ENCODE measurements at places on chromosomes 3 and 15.

DNA sequence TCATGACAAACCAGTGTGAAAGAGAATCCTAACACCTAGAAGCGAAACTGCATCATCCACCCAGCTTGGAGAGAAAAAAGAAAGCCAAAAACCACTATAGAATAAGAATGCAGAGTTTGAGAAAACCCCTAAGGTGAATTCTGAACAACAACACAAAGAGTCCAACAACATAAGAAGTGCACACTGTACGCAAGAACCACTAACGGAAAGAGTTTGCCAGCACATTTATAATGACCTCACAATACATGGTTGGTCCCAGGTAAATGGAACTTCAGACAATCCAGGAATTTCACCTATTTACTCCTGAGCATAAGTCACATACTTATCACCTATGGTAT lies 128.3 kb upstream of the BHLHE40 start:
- peak overlapping the region; percentile 17 for H3K4me3 ChIP-seq
- no peaks in the 10 kb centered on the region for H3K36me3 ChIP-seq
- H3K27me3 ChIP-seq, result no peaks in the 10 kb centered on the region
- H3K27ac ChIP-seq, result peak overlapping the region; percentile 43
- no peak for DNase-seq
- H3K4me1 ChIP-seq, result peaks cover 66% of the 10 kb centered on the region

DNA sequence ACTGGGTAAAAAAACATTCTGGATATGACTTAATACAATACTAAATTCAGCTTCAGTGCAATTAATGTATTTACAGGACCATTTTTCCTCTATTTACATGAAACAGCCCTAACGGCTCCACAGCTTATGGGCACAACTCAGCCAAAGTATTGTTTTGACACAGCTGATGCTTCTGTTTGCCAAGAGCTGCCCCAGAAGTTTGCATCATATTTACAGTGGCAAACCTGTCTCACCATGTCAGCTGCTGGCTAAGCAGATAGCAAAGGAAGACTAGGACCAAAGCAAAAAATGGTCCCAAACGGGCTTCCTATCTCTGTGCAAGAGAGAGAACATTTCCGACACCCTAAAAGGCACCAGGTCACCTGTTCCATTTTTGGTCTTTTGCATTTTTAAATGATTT lies 94.5 kb downstream of the ADAMTS9 start:
- no peaks in the 10 kb centered on the region for H3K27me3 ChIP-seq

DNA sequence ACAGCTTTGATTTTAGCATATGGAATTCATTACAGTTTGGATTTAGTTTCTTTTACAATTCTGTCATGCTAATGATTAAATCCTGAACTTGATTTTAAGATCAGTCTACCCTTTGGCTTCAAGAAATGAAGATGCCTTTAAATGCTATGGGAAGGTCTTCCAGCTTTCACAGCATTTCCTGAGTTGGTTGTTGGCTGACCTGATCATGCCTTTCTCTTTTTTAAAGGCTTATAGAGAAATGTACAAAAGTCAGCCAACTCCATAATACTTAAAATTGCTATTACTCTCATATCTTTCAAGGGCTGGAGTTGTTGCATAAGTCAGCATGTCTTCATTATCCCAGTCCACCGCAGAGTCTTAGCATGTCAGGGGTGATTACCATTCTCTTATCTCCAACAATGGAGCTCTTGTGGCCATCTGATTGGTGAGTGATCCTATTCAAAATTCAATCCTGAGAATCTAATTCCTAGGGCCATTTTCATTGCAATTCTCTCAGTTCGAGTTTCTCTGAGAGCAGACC lies 123.8 kb downstream of the GMNC start:
- no peaks in the 10 kb centered on the region for H3K4me1 ChIP-seq
- H3K27me3 ChIP-seq, result no peaks in the 10 kb centered on the region
- no peak overlapping the region for H3K27ac ChIP-seq
- H3K4me3 ChIP-seq, result no peak overlapping the region

GRCh38 chr3:186096290-186096689 lies 12.6 kb downstream of the ETV5 start:
- no peaks in the 10 kb centered on the region for H3K4me1 ChIP-seq
- no peak for DNase-seq
- H3K27ac ChIP-seq, result no peak overlapping the region
- no peaks in the 10 kb centered on the region for H3K36me3 ChIP-seq

DNA sequence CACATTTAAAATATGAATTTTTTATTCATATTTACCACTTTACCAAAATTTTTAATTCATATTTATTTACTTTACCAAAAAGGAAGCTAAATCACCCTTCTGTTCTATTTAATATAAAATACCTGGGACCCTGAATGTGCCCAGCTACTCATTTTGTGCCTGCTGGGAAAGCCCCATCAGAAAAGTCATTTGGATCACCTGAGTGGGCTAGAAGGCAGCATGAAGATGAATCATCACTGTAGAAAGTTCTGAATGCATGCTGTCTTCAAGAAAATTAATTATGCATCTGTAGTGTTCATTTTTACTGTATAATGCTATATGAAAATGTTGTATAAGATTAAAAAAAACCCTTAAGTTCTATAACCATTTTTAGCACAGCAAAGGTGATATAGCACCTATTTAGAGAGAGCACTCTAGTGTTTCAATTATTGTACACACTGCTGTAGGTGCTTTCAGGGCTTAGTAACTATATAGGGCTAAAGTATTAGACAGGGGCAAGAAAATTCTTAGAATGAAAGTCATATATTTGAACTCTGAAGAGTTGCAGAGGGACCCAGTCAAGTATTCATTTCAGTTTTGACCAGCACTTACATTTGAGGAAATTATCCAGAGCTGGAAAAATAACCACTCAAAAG lies 175.1 kb downstream of the NFKBIZ start:
- no peaks in the 10 kb centered on the region for H3K36me3 ChIP-seq
- DNase-seq, result no peak
- peaks cover 3% of the 10 kb centered on the region for H3K4me1 ChIP-seq
- no peak overlapping the region for H3K27ac ChIP-seq

DNA sequence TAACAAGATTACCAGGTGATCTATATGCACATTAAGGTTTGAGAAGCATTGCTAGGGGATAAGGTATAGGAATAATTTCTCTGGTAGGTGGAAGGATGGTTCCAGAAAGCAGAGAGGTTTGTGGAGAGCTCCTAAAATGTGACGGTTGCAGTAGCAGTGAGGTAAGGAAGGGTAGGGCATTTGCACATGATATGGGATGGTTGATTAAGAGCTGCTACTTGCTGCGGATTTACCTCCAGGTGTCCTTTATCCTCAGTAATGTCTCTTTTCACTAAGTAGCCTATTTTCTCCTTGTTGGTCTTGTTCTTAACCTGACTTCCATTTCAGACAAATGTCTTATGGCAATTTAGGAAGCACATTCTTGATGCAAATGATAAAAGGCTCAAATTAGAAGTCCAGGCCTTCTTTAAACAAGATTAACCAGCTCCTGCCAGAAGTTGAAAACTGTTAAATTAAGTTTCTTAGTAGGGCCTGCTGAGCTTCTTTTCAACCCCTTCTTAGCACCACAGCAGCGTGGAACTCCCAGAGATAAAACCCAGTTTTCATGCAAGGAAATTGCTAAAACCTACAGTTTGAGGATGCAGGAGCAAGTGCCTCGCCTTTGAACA lies 231.1 kb upstream of the GADL1 start:
- DNase-seq, result no peak
- no peaks in the 10 kb centered on the region for H3K36me3 ChIP-seq
- no peaks in the 10 kb centered on the region for H3K4me1 ChIP-seq
- no peaks in the 10 kb centered on the region for H3K27me3 ChIP-seq

GRCh38 chr3:188367678-188368077 lies 213.7 kb downstream of the LPP start:
- H3K4me1 ChIP-seq, result peaks cover 3% of the 10 kb centered on the region
- H3K4me3 ChIP-seq, result no peak overlapping the region

DNA sequence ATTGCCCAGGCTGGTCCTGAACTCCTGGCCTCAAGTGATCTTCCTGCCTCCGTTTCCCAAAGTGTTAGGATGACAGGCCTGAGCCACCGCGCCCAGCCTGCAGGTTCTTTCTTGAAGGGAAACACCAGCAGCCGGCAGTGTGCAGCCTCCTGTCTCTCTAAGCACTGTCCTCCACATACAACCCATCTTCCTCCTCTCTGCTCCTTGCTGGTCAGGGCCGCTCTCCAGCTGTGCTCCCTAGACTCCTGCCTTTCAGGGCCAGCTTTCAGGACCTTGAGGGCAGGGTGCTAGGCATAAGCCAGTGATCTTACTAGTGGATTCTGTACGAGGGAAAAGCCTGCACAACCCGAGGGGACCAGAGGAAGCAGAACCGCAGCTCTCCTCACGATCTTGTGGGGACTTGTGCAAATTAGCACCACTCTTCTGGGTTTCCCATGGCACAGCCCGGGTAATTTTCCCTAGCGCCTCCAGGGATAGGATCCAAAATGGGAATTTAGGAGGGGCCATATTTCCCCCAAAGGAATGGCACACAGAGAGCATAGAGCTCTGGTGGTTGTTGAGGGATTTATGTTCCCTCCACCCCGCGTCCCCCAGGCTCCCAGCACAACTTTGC lies 18.2 kb upstream of the CORO2B start:
- H3K4me1 ChIP-seq, result peaks cover 11% of the 10 kb centered on the region
- DNase-seq, result no peak
- H3K27me3 ChIP-seq, result peaks cover 10% of the 10 kb centered on the region
- H3K4me3 ChIP-seq, result no peak overlapping the region
- H3K27ac ChIP-seq, result no peak overlapping the region

- no peak for DNase-seq
- H3K4me1 ChIP-seq, result no peaks in the 10 kb centered on the region
- no peak overlapping the region for H3K4me3 ChIP-seq
- no peaks in the 10 kb centered on the region for H3K27me3 ChIP-seq
- H3K27ac ChIP-seq, result no peak overlapping the region
- H3K36me3 ChIP-seq, result no peaks in the 10 kb centered on the region
Measured at GRCh38 chr3:126885425-126885824, 97.5 kb upstream of the PLXNA1 start.

- H3K27me3 ChIP-seq, result no peaks in the 10 kb centered on the region
- no peak overlapping the region for H3K4me3 ChIP-seq
- H3K4me1 ChIP-seq, result peaks cover 22% of the 10 kb centered on the region
Measured at GRCh38 chr15:33104212-33104611, 90.3 kb downstream of the FMN1 start.
